ENCODE measurements at places on chromosomes 12 and 14.

DNA sequence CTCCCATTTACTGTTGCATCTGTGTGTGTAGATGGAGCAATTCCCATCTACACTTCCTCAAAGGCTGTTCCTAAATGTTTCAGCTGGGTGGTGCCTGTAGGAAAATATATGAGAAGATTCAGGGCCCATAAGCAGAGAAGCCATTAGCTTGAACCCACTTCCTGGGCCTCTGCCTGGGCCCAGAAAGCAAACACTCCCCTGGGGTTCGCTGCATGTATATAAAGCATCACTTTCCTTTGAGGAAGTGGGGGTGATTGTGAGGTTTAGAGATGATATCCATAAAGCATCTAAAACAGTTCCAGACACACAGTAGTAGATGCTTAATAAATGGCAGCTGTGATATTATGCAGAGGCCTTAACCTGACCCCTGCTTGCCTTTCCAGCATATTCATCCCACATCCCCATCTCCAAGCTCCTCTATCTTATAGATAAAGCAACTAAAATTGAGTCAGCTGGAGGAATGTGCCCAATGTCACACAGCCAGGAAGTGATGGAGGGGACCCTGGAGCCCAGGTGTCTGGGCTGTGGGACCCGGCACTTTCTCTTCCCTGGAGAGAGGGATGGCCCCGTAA lies 280.0 kb upstream of the CRY1 start:
- DNase-seq: no peak

DNA sequence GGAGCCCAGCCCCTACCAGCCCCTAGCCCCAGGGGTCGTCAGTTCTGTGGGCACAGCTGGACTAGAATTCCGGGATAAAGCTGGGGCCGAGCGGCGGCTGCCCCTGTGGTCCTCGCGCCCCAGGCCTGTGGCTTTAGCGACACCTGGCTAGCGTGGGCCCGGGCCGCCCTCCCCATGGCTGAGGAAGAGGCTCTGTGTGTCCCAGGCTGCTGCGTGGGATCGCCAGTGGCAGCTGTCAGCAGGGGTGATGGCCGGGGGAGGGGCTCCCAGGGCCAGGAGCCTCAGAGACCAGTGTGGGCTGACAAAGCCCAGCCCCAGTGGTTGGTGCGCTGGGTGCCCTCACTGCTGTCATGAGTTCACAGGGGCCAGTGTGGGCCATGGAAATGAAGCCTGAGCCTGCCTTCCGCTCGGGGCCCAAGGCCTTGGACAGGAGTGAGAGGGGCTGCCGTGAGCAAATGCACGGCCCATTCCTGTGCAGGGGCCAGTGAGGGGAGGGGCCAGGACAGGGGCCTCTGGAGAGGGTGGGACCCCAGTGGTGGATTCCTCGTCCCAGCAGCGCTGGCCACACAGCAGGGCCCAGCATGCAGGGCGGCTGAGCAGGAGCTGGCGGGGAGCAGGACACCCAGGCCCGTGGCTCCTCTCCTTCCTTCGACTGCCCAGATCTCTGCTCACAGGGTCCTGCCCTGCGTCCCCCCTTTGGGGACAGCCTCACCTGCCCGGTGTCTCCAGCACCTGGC lies 11.4 kb downstream of the FBRSL1 start:
- no peak for DNase-seq

GRCh38 chr12:11545484-11546330 lies 103.8 kb upstream of the ETV6 start:
- peak; percentile 11 for DNase-seq

GRCh38 chr12:92029902-92030586 lies 115.6 kb downstream of the BTG1 start:
- no peak for DNase-seq

DNA sequence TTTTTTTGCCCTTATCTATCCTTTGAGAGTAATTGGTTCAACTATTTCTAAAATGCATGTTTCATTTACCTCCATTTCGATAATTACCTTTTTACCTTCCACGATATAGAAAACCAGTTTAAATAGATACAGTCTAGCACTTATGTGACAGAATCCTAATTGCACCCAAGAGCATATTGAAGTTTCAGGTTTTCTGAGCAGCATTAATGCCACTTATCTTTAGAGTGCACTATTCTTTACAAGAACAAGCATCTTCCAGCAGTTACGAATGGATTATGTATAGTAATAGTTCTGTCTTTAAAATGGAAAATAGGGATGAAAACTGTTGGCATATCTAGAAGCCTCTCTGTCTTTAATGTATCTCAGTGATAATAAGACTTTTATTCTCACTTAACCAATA lies 82.2 kb upstream of the ATXN7L3B start:
- no peak for DNase-seq

DNA sequence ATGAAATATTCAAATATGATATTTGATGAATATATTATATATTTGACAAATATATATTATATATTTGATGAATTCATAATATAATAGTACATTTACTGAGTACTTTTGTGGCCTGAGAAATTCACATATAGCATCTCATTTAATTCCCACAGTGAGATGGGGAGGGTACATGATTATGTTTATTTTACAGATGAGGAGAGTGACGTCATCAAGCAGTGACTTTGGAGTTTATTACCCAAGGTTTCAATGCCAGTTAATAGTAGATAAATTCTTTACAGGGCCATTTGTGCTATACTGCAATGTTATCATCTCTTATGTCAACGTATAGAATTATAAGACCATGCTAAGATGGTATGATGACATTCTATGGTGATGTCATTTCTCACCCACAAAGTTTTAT lies 352.7 kb downstream of the TMTC2 start:
- DNase-seq: no peak

- no peak for DNase-seq
These were observed 498 bp downstream of the GPR132 start for GRCh38 chr14:105064721-105065143.

GRCh38 chr12:99553461-99553860 lies 94.1 kb upstream of the GARIN6 start:
- no peak for DNase-seq

DNA sequence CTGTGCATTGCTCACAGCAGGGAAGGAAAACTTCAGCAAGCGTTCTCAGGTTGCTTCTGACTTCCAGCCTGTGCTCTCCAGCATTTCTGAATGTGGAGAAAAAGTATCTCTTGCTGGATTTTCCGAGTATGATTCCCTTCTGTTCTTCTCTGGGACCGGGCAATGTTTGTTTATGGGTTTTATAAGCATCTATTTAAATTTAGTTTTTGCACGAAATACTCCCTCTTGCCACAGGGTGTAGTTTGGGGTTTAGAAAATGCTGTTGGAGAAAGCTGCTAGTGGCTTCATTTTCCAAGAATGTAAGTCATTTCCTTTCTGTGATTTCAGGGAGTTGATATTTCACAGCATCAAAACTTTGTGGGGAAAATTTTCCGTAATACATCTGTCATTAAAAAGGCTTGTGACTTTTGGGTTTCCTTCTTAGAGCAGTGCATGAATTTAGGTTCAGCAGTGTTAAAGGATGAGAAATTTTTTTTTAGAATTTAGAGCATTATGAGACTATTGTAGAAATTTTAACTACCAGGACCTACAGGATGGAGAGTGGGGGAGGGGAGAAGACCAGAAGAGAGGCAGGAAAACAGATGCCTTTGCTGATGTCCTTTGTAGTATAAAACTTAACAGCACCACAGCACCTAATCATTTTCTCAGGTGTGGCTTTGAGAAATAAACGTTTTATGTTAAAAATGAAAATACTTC lies 1.5 kb downstream of the FRMD6 start:
- DNase-seq: no peak

- DNase-seq: no peak
These were observed 192.8 kb upstream of the RGS6 start for GRCh38 chr14:71739273-71739990.

DNA sequence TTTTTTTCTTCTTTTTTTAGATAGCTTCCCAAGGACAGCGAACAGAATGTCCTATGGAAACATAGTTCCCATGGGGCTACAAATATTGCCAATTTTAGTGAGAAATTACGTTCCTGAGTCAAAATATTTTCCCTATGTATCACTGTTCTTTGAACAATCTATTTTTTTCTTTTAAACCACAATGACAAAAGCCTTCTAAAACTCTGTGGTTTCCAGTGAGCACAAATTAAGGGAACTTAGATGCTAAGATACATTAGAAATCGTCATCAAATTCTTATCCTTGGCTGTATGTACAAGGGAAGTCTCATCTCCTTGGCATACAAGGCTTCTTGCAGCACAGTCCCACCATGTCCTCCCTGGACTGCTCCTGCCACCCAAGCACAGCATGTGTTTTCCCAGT lies 17.9 kb downstream of the CPM start:
- no peak for DNase-seq

DNA sequence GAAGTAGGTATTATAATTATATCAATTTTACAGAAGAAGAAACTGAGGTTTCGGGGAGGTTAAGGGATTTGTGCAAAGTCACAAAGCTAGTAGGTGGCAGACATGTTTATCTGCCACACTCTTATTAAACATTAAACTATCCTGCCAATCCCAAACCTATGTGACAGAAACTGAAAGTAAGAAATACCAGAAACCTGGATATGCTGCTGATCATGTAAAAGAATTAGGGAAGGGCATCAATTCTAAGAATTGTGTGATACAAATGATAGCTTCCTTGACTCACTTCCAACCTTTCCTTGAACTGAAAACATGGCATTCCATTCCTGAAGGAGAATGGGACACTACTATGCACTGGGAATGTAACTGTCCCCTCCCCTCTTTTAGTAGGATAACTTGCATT lies 16.9 kb downstream of the TAOK3 start:
- no peak for DNase-seq

DNA sequence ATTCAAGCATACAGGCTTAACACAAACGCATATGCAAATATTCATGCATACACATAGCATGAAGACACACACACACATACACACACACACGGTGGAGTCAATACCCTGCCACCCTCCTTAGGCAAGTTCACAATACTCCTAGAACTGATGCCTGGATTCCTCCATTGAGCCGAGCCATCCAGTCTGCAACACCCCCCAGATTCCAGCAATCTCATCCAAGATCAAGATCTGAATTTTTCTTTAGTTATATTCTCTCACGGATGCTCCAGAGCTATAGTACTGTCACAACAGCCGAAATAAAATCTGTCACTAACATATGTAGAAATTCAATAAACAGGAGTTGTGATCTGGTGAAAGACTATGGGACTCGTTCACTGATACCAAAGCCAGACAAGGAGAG lies 110.8 kb downstream of the NUAK1 start:
- DNase-seq: no peak

DNA sequence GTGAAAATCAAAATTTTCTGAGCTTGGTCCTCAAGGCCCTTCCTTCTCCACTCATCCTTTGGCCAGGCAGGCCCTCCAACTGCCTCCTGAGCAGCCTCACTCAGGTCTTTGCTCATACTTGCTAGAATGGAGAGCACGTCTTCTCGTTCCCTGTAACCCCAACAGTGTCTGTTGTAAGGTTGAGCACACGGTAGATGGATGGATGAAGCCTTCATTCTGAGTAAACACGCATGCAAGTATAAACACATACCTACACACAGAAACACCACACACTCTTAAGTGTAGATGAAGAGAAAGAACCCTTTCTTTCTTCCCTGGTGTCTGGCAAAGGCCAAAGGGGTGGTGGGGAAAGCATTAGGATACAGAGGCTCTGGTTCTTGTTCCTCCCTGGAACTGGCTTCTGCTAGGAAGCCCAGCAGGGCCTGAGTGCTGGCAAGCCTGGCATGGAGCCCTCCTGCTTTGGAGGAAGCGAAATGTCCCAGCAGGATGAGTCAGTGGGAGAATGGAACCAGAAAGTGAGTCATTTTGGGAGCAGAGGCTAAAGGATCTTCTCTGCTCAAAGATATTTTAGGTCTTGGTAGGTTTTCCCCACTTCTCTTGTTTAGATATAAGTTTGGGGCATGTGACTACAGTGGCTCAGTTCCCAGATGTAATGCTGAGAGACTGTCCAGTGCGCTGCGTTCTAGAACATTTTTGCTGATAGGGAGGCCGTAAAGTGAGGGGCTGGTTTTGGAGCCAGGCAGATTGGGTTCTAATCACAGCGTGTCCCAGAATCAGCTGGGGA lies 127.4 kb downstream of the CACNA1C start:
- DNase-seq: no peak

GRCh38 chr14:57634335-57634734 lies 140.7 kb upstream of the CCDC198 start:
- DNase-seq: no peak

- DNase-seq: no peak
These were observed 172.3 kb downstream of the GPHN start for GRCh38 chr14:66680216-66680615.

DNA sequence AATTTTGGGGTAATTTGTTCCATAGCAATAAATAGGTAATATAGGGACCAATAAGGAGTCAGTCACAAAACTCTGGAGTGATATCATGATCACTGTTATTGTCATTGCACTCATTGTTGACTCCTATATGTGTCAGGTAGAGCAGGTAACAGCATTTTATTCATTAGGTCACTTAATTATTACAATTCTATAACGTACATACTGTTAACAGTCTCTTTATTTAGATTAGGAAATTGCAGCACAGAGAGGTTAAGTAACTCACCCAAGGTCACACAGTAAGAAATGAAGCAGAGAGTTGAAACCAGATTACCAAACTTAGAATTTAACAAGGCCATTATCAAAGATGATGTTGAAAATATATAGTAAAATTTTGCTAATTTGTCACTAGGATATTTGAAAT lies 49.7 kb upstream of the PTPRB start:
- no peak for DNase-seq
